Activated T-helper 1 cell treated with anti-CD3 and anti-CD28 coated beads, Interleukin-12 subunit alpha, Interleukin-12 subunit beta, Interleukin-2, Interleukin-4 antibody, amounts not matched to agents 30 ng/mL and 10 ng/mL and 1 ng/mL, durations not matched to agents 14 hours and 24 hours and 36 hours (primary cell): ENCODE measurements at places on chromosomes 13 and 19. TPM values are rescaled to one million over a fixed set of nuclear protein-coding genes. Genes with fewer than 3 reads are reported as not detected.
A peak's percentile ranks its signal among the peaks of the same experiment; 100 is the strongest.

The FCER2 gene
- total RNA-seq, result not detected in 2 replicates

The CD22 gene
- 4.7 and 5.1 TPM in 2 replicates for total RNA-seq

The VASP gene
- total RNA-seq, result 234 and 235 TPM in 2 replicates

The MAMSTR gene
- 1.4 and 1.7 TPM in 2 replicates for total RNA-seq

The HCN2 gene
- 1.1 and 1.2 TPM in 2 replicates for total RNA-seq

The MBD3L2 gene
- total RNA-seq, result not detected in 2 replicates

DNA sequence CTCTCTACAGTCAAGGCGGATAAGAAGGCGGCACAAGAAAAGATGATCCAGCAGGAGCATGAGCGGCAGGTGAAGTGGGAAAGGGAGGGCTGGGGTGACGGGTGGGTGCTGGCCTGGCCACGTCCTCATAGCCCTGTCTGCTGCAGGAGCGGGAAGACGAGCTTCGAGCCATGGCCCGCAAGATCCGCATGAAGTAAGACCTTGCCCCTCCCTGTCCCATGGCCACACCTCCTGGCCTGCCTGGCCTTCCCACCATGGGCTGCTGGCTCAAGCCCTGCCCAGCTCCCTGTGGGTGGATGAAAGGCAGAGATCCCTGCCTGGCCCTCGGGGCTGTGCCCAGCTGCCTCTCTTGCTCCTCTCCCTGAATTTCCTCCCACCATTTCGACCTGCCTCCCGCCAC lies 7.2 kb downstream of the ZNF296 start:
- no peak for DNase-seq

- DNase-seq, result peak; percentile 62
Observed at GRCh38 chr19:3176715-3177501, 1.7 kb upstream of the S1PR4 start.

DNA sequence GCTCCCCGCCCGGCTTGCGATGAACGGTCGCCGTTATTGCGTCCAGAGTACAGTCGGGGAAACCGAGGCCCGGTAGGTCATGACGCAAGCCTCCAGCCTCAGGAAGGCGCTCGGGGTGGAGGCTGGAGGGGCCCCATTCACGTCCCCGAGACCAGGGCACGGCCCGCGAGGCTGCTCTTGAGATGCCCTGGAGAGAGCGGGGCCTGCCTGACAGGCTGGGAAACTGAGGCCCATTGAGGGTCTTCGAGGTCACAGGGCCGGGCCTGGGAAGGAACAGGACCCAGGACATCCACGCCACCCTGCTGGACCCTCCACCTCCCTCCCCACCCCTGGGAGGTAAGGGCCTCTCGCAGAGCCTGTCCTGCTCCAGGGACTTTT lies 367 bp downstream of the NDUFS7 start:
- DNase-seq, result no peak

GRCh38 chr19:15248648-15249527 lies 16.6 kb upstream of the EPHX3 start:
- no peak for DNase-seq

DNA sequence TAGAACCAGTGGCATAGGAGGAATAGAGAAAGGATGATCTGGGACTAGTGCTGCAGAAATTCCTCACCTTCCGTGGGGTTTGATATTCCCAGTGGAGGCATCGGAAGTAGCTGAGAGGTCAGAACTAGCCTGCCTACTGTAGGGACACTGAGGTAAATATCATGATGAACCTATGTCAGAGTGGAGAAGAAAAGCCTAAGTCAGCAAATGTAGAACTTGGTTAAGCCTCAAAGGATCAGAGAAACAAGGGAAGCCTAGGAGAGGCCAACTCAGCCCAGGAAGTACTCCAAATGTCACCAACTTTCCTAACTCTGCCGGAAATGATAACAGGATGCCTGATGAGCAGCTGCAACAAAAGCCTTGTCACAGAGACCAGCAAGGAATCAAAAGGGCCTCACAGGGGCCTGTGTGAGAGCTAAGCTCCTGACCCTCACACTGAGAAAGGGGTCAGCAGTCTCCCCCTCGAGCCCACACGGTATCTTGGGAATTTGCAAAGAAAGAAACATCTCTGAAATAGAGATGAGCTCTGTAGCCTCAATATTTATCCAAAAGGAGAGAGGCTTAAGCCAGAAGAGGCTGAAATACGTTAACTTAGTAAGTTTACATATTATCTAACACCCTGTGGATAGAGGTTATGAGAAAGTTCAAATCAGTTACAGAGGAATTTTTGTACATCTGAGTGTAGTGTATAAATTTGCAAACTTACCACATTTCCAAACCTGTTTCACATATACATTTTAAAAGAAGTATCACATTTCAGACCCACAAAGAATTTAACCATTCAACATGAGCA lies 1064.3 kb downstream of the DIAPH3 start:
- DNase-seq, result no peak

DNA sequence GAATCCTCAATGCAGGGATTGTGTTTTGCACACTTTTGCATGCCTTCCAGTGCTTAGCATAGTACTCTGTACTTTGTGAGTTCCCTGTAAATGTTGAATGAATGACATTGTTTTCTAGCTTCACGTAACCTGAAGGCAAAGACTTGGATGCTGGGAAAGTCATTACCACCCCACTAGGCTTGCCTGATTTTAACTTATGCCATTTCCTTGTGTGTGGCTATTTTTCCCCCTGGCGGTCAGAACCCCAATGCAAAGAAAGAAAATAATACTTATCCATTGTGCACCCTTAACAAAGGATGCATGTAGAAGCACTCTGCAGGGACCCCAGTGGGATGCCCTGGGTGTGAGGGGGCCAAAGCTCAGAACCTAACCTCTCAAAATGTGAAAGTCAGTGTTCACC lies 1.2 kb upstream of the ENOX1 start:
- DNase-seq, result no peak

- DNase-seq, result no peak
Observed at GRCh38 chr19:2337329-2337707, 8.8 kb downstream of the SPPL2B start.

DNA sequence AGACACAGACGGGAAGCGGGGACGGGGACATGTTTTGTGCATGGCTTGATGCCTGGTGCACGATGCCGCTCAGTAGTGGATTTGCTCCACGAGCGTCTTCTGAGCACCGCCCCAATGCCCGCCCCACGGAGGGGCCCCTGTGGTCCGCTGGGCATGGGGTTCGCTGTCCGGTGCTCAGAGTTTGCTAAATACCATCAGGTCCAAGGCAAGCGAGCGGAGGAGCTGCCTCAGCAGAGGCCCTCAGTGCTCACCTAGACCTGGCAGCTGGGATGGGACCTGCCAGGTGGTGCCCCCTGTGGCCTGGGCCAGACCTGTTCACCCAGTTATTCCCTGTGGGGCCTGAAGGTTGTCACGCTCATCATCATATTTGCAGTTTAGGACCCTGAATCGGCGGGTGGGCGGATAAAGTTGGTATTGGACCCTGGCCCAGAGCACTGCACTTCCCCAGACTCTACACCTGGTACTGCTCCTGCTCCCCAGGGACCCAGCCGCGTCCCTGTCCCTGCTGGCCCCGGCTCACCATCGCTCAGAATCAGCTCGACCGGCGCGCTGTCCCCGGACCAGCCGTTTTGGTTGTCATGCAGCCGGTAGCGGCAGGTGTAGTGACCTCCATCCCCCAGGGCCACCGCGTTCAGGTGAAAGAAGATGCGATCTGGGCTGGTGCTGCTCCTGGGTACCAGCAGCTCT lies 2.3 kb downstream of the A1BG start:
- no peak for DNase-seq

DNA sequence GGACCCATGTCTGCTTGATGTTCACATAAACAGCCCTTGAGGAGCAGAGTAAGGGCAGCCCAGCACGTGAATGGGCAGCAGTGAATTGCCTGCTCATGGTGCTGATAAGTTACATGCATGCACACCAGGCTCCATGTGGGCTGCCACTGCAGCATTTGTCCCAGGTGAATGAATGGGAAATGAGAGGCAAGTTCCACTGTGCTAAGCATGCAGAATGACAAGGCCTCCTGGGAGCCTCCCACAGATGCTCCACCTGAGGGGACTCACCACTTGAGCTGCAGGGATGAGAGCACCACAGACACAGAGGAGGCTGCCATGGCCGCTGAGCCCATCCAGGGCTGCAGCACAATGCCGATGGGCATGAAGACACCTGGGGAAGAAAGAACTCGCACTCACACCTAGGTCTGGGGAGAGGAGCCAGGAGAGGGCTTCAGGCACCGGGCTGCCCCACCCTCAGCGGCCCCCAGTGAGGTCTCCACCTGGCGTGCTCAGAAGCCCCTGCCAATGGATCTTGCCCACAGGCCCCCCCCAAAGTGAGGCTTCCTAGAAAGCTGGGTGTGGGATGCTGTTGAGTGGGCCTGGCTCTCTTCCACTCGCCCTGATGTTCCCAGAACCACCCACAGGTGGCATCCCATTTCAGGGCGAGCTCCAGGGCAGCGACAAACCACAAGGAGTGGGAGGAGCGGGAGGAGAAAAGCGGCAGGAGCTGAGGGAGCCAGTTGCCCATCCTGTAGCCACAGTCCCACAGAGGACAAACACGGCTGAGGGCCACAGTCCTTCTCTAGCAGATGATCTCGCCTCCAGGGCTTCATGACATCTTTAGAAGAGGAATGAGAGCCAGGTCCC lies 73.8 kb downstream of the CCDC70 start:
- DNase-seq, result no peak

DNA sequence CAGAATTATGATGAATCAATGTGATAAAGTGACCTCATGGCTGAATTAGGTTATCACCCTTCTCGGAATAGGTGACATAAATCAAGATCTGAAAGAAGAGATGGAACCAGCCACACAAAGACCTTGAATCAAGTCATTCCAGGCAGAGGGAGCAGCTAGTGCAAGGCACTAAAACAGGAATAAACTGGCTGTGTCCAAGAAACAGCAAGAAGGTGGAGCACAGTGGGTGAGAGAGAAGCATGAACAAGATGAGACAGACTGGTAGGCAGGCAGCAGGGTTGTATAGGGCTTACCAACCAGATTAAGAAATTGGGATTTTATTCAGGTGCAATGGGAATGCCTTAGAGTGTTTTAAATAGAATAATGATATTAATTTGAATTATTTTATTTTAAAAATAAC lies 470.3 kb downstream of the PCDH20 start:
- DNase-seq, result no peak

DNA sequence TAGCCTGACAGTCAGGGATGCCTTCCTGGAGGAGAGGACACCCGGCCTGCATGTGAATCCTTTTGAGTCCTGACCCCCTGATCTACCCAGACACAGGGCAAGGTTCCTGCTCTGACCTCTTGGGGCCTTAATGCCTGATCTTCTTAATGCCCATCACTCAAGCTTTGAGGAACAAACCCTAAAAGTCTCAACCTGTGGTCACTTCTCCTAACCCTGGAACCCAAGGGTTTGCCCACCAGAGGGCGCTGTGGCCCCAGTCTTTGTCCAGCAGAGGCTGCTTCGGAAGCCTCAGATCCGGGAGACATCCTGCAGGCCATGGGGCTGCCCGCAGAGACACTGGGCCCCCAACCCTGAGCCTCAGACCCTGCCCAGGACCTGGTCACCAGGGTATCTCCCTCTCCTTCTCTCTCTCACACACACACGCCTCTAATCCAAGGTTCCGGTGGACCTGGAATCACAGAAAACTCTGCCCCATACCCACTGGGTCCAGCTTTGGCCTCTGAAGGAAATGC lies 9.8 kb upstream of the DPF1 start:
- DNase-seq, result peak; percentile 71

GRCh38 chr13:82657471-82657870 lies 1224.8 kb downstream of the SLITRK1 start:
- DNase-seq, result no peak

- DNase-seq, result no peak
Observed at GRCh38 chr13:35953537-35954206, 177.5 kb downstream of the DCLK1 start.

DNA sequence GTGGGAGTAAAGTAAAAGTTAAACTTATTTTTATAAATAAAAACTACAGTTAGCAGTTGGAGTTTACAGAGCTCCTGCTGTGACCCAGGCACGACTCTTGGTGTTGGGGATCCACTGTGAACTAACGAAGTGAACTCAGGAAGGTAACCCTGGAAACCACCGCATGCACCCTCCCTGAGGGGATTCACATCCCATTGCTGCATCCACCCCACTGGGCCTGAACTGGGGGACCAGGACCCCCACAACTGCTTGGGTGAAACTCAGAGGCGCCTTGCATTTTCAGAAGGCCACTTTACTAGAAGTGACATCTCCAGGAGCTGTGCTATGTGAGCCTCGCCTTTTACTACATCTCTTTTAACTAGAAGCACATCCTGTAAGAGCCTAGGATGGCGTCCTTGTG lies 166.4 kb downstream of the TEX29 start:
- DNase-seq, result no peak

DNA sequence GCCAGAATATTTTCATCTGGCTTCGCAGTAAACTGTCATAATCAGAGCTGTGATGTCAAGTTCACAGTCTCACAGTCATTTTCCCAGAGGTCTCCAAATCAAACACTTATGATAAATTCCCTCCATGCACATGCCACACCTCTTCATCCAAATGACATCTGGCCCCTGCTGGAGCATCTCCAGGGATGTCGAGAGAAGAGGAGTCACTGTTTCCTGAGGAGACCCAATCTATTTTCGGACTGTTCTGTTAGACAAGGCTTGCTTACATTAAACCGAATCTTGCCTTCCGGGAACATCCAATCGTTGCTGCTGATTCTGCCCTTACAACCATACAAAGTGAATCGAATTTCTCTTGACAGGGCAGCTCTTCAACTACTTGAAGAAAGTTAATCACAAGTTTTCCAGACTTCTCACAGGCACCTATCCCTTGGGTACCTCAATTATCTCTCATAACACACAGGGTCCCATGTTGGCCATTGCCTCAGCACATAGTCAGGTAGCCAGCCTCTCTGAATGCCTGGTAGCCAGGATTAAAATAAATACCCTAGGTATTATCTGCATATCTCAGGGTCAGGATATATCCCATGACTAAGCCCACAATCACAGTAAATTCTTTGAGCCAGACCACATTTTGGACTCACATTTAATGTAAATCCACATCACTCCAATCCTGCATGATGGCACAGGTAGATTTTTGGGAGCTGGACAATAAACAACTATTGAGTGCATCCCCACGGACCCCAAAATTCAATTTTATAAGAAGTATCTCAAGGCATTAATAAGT lies 182.5 kb downstream of the ABCC4 start:
- no peak for DNase-seq

DNA sequence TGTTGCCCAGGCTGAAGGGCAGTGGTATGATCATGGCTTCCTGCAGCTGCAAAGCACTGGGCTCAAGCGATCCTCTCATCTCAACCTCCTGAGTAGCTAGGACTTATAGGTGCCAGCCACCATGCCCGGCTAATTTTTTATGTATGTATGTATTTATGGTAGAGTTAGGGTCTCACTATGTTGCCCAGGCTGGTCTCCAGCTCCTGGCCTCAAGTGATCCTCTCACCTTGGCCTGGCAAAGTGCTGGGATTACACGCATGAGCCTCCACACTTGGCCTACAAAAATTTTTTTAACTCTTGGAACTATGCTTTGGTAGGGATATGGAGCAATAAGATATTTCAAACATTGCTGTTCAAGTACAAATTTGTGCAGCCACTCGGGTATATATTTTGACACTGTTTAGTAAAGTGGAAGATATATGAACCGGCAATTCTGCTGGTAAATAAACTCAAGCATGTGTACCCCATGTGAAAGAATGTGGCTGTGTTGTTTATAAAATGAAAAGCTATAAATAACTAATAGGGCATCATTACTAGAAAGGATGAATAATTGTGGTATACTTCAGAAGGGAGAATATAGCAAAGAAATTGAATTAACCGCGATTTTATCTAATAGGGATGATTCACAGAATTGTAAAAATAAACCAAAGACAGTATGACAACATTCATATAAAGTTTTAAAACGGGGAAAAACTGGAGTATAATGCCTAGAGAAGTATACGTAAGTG lies 1.1 kb downstream of the ZNF566 start:
- no peak for DNase-seq

GRCh38 chr19:488505-489417 lies 7.5 kb upstream of the MADCAM1 start:
- DNase-seq, result peak; percentile 87

- no peak for DNase-seq
Observed at GRCh38 chr19:13962699-13963602, 10.6 kb downstream of the DCAF15 start.
